ENCODE measurements at places on chromosomes 11 and 22. TPM values are rescaled to one million over a fixed set of nuclear protein-coding genes. Genes with fewer than 3 reads are reported as not detected.

Gene TMEM41B
- 32.4 TPM for total RNA-seq

Gene LRRC32
- 136 TPM for total RNA-seq

- no peak for DNase-seq
These were observed 5.0 kb downstream of the SIGIRR start for GRCh38 chr11:409600-410483.

Gene ARHGAP8
- total RNA-seq = 35.7 TPM

DNA sequence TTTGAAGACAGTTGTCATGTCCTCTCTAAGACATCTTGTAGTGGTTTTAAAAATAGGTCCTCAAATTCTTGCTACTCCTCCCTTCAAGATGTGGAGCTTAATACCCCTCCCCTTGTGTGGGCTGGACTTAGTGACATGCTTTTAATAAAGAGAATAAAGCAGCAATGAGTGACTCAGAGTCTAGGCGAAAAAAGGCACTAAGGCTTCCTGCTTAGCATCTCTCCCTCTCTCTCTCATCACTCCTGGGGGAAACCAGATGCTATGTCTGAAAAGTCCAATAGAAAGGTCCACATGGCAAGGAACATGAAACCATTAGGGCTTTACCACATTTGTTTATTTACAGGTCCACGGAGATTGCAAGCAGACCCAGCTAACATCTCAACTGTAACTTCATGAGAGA is 11.7 kb downstream of the SERGEF start:
- no peak for DNase-seq

Gene TRIM29
- 32.9 TPM for total RNA-seq

DNA sequence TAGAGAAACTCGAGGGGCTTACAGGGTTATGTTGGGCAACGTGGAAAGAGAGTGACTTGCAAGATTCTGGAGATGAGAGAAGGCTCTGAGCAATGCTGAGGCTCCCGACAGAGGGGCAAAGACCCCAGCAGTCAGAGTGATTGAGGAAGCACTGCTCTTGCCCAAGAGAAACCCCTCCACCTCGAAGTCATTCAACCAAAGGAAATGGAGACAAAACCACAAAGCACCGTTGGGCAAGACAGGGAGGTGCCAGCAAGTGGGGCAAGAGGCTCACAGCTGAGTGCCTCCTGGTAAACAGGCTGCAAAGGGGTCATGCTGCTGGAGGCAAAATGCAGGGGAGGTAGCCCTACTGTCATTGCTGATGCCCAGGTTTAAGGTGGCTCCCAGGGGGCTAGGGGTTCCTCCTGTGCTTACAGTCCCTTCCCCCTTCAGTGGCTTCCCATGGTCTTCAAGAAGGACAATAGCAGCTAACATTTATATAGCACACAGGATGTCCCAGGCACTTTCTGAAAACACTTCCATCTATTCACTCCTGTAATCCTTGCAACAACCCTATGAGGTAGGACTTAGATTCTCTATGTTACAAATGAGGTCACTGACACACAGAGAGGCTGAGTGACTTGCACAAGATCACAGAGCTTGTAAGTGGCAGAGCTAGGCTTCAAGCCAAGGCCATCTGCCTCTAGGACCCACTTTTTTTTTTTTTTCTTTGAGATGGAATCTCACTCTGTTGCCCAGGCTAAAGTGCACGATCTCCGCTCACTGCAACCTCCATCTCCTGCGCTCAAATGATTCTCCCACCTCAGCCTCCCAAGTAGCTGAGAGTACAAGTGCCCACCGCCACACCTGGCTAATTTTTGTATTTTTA is 18.1 kb upstream of the MYH9 start:
- DNase-seq = peak; percentile 42

Gene TRIM6
- total RNA-seq = 6.5 TPM

DNA sequence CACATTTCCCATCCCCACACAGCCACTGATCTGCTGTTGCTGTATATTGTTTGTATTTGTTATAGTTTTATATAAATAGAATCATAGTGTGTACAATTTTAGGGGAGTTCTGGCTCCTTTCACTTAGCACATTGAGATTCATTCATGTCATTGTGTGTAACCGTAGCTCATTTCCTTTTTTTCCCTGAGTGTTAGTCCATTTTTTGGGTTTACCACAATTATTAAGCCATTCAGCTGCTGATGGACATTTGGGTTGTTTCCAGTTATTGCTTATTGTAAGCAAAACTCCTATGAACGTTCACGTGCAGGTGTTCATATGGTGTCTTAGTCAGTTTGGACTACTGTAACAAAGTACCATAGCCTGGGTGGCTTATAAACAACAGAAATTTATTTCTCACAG is 33.6 kb upstream of the ADORA2A start:
- no peak for DNase-seq

GRCh38 chr11:117143390-117143789 is 697 bp upstream of the PAFAH1B2 start:
- no peak for DNase-seq

- DNase-seq = no peak
These were observed 64.8 kb downstream of the PAK1 start for GRCh38 chr11:77409046-77409445.

DNA sequence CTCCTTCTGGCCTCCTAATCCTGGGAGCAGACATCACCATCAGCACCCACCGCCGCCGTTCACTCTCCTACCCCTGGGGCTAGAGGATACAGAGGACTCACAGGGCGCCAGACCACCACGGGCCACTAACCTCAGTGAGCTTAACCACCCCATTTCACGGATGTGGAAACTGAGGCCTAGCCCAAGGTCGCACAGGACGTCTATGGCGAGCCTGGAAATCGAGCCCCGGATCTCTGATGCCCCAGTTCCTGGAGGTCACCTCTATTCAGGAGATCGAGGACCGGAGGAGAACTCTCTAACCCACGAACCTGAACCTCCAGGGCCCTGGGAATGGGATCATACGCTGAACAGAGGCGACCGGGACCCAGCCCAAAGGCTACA is 349 bp downstream of the TIMM10 start:
- no peak for DNase-seq

Gene CLMP
- 6.8 TPM for total RNA-seq

DNA sequence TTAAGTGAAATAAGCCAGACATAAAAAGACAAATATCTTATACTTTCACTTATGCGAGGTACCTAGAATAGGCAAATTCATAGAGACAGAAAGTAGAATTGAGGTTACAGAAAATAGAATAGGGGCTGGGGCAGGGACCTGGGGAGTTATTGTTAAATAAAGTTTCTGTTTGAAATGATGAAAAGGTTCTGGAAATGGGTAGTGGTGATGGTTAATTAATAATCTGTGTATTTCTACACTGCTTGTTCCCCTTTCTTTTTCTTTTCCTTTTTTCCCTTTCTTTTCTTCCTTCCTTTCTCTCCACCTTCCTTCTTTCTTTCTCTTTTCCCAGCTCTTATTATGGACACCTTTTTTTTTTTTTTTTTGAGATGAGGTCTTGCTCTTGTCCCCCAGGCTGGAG is 2.8 kb downstream of the NAALADL1 start:
- DNase-seq = no peak

All from kidney (tissue), 22 donors.